GM04504 (cell line): ENCODE measurements at places on chromosomes 5 and 9.

DNA sequence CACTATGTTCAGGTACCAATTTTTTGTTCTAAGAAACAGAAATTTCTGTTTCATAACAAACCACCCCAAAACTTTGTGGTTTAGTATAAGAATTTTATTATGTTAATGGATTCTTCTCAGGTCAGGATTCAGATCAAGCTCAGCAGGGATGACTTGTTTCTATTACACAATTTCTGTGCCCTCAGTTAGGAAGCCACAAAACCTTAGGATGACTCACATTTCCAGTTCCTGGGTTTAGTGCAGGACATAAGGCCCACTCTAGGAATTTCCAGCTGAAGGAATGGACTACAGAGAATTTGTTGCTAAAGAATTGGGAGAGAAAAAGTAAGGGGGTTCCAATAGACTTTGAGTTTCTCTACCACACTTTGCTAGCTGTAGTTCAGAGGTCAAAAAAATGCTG lies 629.3 kb downstream of the ANXA1 start:
- peak; percentile 38 for DNase-seq

DNA sequence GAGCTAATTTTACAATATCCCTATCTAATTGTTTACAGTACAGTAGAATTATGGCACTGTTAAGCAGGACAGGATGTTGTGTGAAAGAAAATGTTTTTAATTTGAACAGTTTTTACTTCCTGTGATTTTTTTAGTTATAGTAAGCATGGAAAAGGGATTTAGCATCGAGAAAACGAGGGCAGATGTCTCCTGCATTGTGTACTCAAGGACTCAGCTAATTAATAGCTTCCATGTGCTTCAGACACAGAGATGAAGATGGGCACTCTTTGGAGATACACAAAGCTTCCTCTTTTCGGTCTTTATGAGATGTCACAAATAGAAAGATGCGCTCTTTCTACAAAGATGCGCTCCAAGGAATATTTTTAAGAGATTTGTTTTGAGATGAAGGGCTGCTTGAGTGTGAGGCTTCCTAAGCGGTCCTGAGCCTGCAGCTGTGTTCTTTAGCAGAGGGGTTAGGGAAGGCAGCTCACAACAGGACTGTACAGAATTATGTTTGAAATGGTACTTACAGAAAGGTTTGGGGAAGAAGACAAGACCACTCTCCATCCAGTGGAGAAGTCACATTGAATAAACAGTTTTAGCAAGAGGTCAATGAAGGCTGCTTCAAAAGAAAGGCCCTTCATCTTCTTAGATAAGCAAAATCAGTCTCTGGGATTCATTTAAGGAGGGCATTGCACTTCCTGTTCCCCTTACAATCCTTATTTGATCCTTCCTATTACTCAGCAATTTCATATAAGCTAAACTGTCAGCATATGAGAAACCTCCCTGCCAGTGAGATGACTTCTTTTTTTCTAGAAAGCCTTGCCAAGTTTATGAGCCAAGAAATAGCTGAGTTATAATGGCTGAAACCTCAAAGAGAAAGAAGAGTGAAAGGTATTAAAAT lies 311.5 kb downstream of the EFNA5 start:
- no peak for DNase-seq

GRCh38 chr9:134720796-134721195 lies 79.2 kb downstream of the COL5A1 start:
- no peak for DNase-seq

- DNase-seq, result no peak
Observed at GRCh38 chr5:8944005-8944404, 601.9 kb downstream of the SEMA5A start.

- no peak for DNase-seq
Observed at GRCh38 chr9:18834740-18835361, 198.2 kb downstream of the SAXO1 start.

DNA sequence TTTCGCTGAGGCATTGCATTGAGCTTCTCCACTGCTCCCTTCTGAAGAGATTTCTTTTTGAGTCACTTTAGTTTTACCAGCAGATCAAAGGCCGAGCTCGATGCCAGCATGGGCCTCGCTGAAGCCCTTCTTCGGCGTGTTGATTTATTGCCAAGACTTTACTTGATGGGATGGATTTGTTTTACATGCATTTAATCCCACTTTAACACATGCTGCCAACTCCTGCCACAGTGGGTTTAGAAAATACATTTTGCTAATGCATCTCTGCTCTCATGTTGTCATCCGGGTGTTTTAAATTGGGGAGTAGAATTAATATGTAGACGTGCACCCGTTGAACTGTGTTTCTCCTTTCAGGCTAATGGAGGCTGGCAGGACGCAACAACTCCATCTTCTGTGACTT lies 218.3 kb downstream of the PBX3 start:
- no peak for DNase-seq

- DNase-seq, result no peak
Observed at GRCh38 chr5:141881886-141882285, 3.7 kb upstream of the PCDH1 start.

GRCh38 chr9:116627433-116627832 lies 59.7 kb upstream of the TRIM32 start:
- DNase-seq, result no peak

DNA sequence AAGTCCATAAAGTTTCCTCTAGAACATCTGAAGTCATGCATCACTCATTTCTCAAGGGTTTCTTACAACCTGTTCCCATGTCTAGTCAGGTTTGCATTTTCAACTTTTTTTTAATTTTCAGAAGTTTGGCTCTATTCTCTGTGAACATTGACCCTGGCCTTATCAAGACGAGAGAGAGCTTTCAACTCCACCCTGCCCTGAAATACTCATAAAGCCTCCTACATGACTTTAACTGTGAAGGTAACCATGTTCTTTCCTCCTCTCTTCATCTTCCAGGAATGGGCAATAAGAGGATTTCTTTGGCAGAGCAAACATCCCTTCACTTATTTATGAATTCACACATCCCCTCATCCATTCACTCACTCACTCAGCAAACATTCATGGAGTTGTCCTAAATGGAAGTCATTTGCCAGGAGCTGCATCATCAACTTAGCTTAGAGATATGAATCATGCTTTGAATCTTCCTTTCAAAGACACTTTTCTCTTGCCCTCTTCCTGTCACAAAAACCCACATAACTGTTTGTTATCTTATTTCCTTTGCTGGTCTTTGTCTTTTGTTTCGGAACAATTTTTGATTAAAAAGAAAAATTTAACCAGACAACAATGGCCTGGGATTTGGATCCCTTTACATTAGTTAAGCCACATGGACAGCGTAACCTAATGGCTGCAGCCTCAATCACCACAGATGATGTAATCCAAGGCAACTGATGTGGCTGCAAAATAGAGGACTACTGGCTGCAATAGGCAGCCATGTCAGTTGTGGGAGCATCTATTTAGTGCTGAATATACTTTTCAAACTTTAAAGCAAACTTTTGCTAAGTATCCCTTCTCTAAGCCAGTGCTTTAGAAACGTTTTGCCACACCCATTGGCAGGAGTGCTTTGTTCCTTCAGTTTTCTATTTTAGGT lies 43.0 kb upstream of the GNAQ start:
- no peak for DNase-seq
